HAP-1 (cell line): ENCODE measurements at places on chromosomes 11 and 22.

- DNase-seq = peak; percentile 70
Observed at GRCh38 chr11:118930094-118930712, 4.5 kb upstream of the BCL9L start.

DNA sequence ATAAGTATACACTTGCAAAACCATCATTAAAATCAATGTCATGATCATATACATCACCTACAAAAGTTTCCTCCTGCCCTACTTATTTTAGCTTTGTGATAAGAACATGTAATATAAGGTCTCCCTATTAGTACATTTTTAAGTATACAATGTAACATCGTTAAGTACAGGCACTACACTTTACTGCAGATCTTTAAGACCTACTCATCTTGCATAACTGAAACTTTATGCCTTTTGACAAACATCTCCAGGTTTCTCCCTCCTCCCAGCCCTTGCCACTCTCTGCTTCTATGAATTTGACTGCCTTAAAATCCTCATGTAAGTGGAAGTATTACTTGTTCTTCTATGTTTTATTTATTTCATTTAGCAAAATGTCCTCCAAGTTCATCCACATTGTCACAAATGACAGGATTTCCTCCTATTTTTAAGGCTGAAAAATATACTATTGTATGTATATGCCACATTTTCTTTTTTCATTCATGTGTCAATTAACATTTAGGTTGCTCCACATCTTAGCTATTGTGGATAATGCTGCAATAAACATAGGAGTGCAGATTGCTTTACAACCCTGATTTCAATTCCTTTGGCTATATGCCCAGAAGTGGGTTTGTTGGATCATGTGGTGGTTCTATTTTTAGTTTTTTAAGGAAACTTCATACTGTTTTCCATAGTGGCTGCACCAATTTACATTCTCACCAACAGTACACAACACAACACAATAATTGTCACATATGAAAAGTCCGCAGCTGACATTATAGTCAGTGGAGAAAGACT is 471.1 kb upstream of the ANO3 start:
- no peak for DNase-seq

- DNase-seq = no peak
Observed at GRCh38 chr22:39498368-39498767, 3.7 kb upstream of the MIEF1 start.

GRCh38 chr11:57172031-57172430 is 9.7 kb upstream of the LRRC55 start:
- DNase-seq = no peak

- no peak for DNase-seq
Observed at GRCh38 chr11:75465701-75466531, 32.9 kb upstream of the KLHL35 start.

GRCh38 chr11:103850419-103851165 is 185.8 kb upstream of the DDI1 start:
- no peak for DNase-seq

DNA sequence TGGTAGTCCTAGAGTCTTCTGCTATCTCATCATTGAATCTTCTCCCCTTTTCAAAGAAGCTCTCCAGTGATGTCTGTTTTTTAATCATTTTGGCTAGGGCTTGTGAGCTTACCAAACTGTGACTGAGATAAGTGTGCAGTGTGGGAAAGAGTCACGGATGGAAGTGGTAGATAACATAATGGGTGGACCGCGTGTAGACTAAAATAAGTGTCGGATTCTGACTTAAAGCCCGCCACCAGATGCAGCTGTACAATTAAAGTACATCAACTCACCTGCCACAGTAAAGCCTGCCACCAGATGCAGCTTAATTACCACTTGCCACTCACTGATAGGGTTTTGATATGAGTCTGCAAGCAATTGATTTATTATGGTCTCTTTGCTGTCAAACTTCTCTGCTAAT is 581.5 kb downstream of the LRRC4C start:
- DNase-seq = no peak

GRCh38 chr22:44658311-44658953 is 43.6 kb upstream of the PRR5 start:
- no peak for DNase-seq

GRCh38 chr11:115360186-115360824 is 143.9 kb downstream of the CADM1 start:
- DNase-seq = no peak

DNA sequence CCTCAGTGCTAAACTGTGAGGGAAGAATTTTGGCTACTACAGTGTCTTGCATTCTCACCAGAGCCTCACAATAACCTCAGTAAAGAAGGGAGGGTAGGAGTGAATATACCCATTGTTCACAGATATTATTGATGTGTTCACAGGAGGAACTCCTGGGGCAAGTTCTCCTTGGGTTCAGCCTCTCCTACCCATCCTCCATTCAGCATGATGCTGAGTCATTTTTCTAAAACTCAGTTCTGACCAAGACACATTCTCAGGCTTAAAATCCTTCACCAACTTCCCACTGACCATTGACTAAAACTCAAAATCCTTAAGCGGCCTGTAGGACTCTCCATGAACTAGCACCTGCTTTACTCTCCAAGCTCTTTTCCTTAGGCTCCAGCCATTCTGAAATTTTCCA is 48.7 kb downstream of the SYTL2 start:
- DNase-seq = no peak

- no peak for DNase-seq
Observed at GRCh38 chr11:44943118-44943517, 7.6 kb downstream of the TP53I11 start.

DNA sequence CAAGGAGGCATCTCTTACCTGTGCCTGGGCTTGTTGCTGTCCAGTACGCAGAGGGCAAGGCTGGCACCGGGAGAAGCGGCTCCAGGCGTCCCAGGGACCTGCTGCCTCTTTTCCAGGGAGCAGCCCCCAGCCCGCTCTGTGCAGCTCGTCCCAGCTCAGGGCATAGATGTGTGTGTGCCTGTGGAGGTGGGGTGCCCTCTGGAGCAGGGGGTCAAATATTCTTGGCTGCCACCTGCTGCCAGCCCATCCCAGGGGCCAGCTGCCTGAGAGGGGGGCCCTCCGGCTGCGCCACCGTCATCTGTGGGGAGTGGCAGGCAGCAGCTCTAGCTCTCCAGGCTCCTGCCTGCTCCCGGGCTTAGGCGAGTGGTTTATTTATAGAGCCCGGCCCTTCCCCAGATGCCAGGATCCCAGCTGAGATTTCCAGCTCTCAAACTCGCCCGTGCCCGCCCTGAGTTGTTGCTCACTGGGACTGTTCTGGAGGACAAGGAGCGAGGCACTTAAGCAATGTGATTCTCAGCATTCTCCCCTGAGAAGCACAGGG is 87.5 kb downstream of the RTL6 start:
- no peak for DNase-seq

DNA sequence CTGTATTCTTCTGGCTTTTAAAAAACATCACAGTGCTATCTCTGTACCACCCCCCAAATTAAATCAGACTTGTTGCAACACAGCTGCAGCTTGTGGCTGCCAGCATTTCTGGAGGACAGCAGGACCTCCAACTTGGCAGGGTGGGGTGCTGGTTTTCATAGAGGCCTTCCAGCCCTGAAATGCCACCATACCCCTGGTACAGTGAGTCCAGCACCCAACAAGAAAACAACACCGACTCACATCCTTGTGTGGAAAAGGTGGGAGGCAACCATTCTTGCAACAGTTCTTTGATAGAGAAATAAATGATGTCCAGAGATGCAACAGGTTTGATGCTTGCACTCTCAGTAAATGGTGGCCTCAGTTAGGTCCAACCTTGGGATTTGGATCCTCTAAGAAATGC is 96.0 kb downstream of the ABTB2 start:
- no peak for DNase-seq

DNA sequence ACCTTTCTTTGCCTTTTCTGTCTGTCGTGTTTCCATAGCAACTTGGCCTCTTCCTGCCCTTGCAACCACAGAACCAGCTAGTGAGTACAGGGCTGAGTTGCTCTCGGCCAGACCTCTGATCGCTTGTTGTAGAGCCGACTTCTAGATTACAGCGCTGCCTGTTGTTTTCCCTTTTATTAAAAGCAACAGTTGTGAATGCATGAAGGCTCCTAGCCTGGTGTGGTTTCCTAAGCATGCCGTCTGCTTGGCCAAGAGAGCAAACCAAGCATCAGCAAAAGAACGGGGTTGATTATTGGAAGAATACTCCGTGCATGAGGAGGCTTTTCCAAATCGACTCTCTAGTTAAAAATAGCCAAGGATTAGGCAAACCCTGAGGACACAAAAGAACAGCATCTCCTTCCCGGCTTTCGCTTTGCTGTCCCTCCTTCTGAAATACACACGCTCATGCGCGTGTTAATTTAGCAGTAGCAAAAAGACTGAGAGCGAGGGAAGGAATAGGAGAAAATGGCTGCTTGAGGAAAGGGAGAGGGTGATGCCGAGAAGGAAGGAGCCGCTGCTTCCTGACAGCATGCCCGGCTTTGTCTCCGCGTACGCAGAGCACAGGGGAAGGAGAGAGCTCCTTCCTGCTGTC is 71.5 kb upstream of the TTC12 start:
- DNase-seq = no peak

DNA sequence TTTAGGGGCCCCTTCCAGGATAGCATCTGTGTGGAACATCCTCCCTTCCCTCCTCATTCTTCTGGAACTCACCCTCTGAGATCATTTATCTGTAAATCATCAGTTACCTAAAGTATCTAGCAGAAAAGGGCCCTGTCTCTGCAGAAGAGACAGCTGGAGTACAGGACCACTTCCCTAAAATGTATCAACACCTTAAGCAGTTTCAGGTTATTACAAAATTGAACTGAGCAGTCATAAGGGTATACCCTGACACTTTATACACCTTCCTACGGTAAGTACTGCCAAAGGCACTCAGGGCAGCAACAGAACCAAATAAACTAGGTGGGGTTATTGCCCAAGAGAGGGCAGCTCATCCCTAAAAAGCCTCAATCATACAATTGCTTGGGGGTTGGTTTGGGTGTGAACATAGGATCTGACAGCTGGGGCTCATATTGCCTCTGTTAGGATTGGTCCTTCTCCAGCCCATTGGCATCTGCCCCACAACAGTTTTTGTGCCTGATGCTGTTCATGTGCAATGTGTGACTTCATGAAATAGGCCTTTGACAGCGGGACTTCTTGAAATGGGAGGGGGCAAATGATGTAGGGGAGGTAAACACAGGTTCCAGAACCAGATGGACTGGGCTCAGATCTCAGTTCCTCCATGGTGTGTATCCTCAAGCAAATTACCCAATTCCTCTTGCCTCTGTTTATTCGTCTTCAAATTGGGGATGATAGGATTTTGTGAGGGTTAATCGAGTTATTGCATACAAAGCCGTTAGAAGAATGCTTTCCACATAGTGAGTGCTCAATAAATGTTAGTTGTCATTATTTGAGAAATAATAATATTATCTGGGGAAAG is 2.9 kb downstream of the POU2AF3 start:
- DNase-seq = no peak

DNA sequence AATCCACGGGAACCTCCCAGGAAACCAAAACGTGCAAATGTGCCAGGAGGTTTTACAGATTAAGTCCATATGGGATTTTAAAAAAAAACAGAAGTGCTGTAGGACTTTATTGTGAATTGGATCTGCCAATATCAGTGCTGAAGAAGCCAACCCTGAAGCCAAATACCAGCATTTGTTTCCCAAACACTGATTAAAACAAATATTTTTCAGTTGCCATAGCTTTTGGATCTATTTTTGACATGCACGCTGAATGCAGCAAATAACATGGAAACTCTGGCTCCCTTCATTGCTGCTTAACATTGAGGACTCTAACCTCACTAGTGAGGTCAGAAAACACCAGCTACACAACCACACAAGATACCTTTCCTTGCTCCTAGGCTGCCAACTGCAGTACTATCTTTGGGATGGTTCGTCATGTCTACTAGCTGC is 28.4 kb upstream of the SIK2 start:
- no peak for DNase-seq
